Renal cortical epithelial cell (primary cell): ENCODE measurements at places on chromosomes 4 and X.
A peak's percentile ranks its signal among the peaks of the same experiment; 100 is the strongest.

GRCh38 chr4:12472087-12472486 is 1012.1 kb downstream of the RAB28 start:
- DNase-seq = no peak

GRCh38 chr4:119303587-119304305 is 18.2 kb downstream of the FABP2 start:
- DNase-seq = no peak

DNA sequence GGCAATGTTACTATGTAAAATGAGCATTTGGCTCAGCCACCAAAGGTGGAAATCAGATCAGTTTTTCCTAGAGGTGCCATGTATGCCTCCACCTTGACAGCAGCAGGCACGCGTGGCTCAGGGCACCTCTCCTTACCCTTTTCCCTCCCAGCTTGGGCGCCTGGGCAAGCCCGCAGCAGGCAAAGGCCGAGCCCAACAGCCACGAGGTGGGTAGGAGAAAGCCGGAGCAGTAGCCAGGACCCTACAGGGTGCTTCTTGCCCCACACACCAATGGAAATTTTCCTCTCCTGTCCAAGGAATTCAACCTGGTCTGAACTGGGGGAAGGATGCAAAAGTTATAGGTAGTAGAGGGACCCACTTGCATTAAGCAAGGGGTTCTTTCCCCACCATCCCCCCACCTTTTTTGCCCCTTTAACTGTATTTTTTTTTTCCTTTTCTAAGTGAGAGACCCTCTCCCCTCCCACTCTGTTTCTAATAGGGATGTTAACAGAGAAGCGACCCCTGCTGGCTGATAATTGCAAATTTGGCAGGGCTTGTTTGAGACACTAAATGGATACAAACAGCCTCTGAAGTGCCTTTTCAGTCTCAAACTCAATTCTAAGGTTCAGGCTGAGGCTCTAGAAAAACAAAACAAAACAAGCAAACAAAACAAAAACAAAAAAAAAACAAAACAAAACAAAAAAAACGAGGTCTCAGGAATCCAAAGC is 895.1 kb downstream of the PCDH18 start:
- DNase-seq = peak; percentile 18

GRCh38 chrX:11480626-11481025 is 185.1 kb downstream of the ARHGAP6 start:
- DNase-seq = no peak

- DNase-seq = no peak
Measured at GRCh38 chr4:107192601-107193000, 156.5 kb upstream of the DKK2 start.

GRCh38 chr4:26780539-26780938 is 80.1 kb upstream of the STIM2 start:
- DNase-seq = peak; percentile 78

DNA sequence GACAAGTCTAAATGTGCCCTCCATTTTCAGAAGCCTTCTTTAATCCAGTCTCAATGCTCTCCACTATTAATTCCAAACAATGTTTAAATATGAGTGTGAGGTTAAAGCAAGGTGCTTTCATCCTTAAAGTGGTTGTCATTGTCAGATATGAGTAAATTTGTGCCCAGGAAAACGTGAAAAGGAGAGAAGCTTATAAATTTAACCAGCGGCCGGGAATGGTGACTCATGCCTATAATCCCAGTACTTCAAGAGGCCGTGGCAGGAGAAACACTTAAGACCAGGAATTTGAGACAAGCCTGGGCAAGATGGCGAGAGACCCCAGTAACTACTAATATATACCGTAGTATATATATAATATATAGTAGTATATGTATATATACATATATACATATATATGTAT is 270.0 kb downstream of the ARHGAP24 start:
- no peak for DNase-seq

DNA sequence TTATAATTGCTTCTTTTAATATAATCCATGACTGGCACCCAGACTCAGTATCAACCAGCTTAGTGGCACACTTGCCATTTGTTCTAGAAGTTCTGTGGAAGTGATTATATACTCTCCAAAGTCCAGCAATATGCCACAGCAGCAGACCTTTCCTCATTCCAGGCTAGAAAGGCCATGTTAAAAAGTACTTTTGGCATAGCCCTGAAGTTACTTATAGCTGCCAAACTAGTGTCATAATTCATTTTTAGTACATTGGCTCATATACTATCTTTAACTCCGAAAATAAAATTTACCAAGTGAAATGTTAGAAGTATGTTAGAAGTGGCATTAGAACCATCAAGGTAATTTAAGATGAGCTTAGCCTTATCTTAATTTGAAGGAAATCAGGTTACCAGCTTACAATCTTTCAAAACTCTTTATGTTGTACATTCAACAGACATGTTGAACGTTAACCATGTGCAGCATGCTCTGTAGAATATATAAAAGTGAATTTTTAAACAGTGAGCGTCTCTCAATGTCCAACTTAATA is 714.2 kb upstream of the LCORL start:
- DNase-seq = no peak

GRCh38 chrX:41351923-41352322 is 18.0 kb downstream of the DDX3X start:
- no peak for DNase-seq

DNA sequence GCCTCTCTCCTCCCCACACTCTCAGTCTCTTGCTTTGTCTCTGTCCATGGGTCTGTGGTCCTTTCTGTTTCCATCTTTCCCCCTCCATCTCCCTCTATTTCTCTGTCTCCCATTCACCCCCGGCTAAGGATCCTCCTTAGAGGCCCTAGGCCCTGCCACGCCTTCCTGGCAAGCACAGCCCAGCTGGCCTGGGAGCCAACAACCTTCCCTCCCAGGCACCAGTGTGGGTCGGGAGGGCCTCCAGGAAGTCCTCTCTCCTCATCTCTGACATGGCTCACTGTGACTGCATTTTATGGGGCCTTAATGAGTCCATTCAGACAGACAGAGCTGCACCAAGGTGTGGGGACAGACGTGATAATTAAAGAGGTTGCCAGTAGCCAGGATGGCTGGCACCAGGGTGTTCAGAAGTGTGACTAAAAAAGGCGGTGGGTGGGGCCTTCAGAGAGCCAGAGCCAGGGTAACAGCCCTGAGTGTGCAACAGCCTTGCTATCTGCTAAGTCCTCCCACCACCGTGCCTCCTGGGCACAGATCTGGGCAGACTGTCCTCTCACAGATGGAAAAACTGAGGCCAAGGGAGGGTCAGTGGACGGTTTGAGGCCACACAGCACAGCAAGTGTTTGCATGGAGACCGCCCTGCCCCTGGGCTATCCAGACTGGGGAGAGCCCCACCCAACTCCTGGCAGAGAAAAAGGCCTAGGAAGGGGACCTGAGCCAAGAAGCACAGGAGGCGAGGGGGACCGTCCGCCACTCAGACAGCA is 31.5 kb downstream of the BLOC1S4 start:
- peak; percentile 33 for DNase-seq

GRCh38 chr4:38980903-38981676 is 51.1 kb downstream of the TMEM156 start:
- DNase-seq = peak; percentile 88

DNA sequence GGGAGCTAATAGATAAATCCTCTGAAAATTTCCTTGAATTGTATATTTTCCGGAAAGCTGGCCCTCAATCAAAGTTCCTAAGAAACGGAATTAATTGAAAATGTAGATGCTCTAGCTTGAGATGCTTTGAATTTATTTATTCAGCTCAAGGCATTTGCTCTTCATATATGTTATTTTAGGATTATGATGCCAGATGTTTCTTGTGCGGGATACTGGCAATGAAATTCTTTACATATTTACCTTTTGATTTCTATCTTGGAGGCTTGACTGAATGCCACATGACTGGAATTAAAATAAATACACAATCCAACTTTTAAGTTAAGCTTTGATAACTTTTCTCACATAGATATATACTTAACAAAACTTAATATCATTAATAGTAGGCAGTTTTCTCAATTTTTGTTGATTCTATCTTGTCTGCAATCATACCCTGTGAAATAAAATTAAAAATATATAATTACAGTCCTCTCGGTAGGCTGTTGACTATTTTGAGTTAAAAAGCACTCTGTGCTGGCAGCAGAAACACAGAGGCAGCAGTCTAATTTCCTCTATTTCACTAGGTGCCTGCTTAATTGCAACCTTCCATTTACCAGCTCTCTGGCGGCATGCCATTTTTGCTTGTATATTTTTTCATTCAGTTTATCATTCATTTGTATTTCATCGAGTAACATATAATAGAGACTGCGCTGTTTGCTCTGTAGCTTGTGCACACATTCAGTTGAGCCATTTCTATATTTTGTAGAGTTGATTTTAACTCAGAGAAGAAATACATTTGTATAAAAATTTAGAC is 991.5 kb downstream of the ADGRL3 start:
- DNase-seq = no peak

DNA sequence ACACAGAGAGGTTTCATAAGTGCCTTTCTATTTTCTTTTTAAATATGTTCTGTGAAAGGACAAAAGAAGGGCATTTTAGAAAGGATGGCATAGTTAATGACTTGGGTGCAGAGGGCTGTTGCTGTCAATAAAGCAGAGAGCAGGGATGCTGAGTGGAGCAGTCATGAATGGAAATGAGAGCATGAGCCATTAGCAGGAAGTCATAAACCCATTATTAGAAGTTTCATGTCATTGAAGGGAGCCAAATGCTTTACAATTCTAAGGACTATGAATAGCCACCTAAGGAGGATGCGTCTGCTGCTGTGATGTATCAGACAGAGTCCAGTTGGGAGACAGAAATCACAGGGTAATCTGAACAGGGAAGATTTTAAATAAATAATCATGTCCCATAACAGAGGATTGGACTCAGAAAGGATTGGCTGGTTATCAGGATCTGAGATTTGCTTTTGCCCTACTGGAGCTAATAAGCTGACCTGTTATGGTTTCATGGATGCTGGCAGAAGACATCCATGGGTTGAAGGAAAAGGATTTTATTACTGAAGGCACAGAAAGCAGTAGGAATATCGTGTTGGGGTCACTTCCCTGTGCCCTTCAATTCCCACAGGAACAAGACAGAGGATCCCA is 47.5 kb upstream of the WDR19 start:
- DNase-seq = no peak

- DNase-seq = no peak
Measured at GRCh38 chrX:130100180-130100579, 10.1 kb downstream of the ELF4 start.

GRCh38 chrX:144791298-144791697 is 456.0 kb upstream of the SPANXN1 start:
- peak; percentile 12 for DNase-seq

DNA sequence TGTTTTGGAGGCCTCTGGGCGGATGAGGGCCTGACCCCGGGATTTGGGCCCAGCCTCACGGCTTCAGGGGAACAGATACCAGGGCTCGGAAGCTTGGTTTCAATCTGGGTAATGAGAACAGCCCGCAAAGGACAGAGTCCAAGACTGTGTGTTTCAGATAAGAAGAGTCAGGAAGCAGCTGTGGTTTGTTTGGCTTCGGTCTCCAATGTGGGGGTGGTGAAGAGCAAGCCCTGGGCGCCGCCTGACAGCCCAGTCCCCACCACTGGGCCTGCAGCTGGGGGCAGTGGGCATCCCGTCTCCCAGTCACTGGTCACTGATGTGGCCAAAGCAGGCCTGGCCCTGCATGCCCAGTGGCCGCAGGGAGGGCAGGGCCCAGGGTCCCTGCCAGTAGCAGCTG is 9.1 kb downstream of the WFS1 start:
- DNase-seq = no peak

- no peak for DNase-seq
Measured at GRCh38 chr4:126027601-126028000, 712.8 kb downstream of the FAT4 start.

- peak; percentile 31 for DNase-seq
Measured at GRCh38 chr4:187478292-187479140, 517.1 kb upstream of the ZFP42 start.

GRCh38 chrX:40248822-40249221 is 151.1 kb upstream of the BCOR start:
- peak; percentile 21 for DNase-seq

DNA sequence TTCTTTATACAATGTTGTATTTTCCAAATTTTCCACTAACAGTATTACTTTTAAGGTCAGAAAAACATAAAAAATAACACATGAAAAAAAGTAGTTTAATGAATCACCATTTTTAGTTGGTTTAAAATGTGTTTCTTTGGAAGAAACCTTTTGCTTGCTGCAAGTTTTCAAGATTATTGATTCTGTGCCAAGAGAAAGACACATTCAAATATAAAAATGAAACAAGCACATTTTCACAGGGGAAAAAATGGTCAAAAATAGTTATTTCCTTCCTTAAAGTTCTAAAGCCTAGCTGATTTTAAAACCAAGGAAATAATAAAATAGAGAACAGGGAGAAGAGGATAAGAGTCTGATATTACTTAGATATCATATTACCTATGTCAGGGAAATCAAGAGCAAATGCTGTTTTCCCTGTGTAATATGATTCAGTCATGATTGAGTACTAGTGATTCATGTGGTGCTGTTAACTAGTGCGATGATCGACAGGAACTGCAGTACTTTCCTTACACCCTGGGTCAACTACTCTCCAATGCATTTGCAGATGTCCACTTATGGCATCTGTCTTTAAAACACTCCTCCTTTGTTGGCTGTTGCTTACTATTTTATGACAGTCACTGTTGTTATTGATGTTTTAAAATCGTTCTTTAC is 103.8 kb downstream of the CAMK2D start:
- peak; percentile 38 for DNase-seq

GRCh38 chr4:38322714-38323113 is 341.3 kb upstream of the KLF3 start:
- peak; percentile 48 for DNase-seq

GRCh38 chr4:17702641-17703040 is 78.8 kb downstream of the FAM184B start:
- no peak for DNase-seq

DNA sequence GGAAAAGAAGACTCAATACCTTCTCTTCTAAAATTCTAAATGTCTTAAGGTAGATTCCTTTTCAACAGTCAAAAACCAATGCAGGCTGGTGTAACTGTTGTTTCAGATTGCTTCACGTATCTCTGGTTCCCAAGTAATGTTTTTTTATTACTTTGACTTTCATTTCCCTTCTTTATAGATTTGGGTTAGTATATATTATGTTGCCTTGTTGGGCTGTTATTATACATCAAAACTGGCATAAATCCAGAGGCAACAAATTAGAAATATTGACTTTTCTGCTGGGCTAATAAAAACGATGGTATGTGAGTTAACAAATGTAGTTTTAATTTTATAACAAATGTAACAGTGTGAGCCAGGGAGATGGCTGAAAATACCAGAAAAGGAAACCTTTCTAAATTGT is 444.7 kb upstream of the TENM3 start:
- no peak for DNase-seq
